Tibial nerve (tissue), 4 donors: ENCODE measurements at places on chromosomes 2 and 18.

DNA sequence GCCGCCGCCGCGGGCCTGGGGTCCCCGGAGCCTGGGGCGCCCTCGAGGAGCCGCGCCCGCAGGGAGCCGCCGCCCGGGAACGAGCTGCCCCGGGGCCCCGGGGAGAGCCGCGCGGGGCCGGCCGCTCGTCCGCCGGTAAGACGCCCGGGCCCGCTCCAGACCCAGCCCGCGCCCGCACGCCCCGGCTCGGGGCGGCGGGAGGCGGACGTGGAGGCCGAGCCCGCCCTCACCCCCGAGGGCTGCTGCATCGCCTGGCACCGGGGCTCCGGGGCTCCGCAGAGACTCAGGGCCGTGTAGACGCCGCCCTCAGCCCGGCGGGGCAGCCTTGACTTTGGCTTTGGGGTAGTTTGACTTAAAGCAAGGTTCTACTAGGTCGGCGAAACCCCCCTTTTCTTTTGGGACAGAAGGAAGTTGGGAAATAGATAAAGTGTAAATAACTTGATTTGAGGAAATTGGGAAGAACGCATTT lies 335 bp downstream of the ERFE start:
- DNase-seq, result no peak

DNA sequence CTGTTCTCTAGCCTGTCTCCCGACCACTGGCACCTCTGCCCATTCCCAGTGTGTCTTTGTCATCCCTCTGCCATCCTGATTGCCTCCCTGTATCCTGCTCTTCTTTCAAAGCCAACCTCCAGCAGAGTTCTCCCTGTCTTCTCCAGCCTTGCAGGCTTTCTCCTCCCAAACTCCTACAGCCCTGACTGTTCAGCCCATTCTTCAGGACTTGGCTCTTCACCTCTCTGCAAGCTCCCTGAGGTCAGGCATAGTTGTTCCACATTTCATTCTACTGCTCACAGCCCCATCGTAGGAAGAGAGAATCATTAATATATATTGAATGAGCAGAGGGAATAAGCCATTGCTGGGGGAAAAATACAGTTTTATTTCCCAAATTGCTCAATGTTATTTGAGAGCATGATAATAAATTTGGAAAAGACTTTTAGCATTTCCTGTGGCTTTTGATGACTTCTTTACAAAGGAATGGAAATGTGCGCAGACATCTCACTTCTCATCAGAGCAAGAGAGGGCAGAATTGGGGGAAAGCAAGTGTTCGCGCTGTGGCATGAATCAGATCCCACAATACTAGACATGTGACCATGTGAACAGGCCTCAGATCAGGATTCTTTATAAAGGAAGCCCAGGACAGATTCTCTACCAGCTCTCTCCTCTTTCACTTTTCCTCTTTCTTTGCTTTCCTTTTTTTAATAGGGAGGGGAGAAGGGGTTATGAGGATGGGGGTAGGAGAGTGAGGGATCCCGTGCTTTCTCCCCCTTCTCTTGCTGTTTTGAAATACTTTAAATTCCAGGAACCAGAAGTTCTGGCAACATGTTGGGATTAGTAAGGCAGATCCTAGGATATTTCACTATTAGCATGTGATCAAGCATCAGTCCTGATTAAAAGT lies 37.4 kb downstream of the EPAS1 start:
- DNase-seq, result no peak

DNA sequence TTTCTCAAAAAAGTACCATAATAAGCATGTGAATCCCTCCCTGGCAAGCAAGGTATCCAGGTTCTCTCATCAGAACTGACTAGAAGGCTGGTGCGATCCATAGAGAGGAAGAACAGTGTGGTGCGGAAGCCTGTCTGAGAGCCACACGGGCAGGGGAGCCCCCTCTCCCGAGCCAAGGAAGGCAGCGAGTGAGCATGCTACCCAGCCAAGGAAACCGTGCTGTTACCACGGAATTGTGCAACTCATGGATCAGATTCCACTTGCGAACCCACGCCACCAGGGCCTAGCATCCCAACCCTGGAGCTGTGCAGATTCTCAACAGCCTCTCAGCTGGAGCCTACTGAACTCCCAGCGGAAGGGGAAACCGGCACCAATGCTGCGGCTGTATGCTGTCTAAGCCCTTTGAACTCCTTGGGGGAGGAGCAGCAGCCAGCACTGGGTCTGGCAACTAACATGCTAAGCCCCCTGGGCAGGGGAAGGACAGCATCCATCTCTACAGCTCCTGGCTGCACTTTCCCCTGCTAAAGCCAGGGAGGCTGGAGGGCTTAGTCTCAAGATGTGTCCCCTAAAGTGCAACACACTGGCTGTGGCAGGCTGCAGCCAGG lies 823.1 kb downstream of the EPHA4 start:
- DNase-seq, result no peak

- DNase-seq, result no peak
Measured at GRCh38 chr2:83365476-83365875, 1093.6 kb downstream of the SUCLG1 start.

GRCh38 chr2:101341421-101341820 lies 32.9 kb upstream of the RNF149 start:
- DNase-seq, result no peak

DNA sequence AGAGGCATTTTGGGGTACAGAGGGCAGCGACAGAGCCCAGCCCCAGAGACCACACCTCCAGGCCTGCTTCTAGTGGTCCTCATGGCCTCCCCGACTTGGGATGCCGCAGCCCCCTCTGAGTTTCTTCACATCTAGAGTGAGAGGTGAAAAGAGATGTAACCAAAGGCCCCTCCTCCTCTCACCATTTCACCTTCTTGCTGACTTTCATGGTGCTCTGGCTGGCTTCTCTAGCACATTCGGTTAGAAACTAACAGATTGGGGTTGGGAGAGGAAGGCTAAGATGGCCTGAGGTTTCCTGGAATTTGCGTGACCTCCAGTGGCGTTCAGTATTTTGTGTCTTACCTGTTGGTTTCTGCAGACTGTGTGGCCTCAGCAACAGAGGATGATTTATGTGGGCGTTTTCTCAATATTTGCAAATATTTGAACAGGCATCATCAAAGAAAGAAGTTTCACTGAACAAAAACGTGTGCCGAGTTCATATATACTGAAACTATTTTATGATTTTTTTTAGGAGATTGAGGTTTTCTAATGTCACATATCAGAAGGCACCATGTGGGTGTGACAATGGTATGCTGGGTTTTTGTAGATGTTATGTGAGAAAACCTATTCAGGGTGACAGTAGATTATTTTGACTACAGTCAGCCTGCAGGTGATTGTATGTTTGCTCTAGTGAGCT lies 69.9 kb upstream of the BCL2L11 start:
- DNase-seq, result no peak

- no peak for DNase-seq
Measured at GRCh38 chr2:124814968-124815745, 790.1 kb downstream of the CNTNAP5 start.

- no peak for DNase-seq
Measured at GRCh38 chr2:196167666-196168065, 3.7 kb downstream of the STK17B start.

DNA sequence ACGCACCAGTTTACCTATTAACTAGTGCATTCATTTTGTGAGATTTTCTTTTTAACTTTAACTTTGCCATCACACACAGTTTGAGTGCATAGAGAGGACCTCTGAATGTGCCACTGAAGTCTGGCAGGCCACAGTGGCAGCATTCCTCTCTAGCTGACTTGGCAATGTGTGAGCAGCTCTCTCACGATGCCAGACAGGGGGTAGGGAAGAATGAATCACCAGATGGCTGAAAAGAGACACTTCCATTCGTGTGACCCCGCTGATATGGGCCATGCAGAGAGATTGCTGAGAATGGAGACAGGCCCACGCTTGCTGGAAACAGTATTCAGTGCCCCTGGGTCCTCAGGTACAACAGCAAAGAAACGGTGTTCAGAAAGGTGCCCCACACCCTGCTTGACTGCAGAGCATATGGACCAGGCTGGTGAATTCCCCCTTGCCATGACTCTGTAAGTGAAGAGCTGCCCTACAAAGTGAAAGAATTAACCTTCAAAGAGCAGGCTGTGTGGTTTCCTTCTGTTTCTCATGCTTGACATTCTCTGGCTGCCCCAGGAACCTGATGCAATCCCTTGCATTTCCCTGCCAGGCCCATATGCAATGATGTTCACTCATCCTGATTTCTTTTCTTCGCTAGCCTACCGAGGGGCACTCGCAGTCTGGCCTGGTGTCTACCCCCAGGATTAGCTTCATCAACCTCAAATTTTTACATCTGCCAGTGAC lies 236.1 kb downstream of the CDH20 start:
- DNase-seq, result no peak

GRCh38 chr2:82730811-82731210 lies 1728.3 kb downstream of the SUCLG1 start:
- DNase-seq, result no peak

GRCh38 chr2:126703311-126703710 lies 47.4 kb downstream of the GYPC start:
- DNase-seq, result no peak

DNA sequence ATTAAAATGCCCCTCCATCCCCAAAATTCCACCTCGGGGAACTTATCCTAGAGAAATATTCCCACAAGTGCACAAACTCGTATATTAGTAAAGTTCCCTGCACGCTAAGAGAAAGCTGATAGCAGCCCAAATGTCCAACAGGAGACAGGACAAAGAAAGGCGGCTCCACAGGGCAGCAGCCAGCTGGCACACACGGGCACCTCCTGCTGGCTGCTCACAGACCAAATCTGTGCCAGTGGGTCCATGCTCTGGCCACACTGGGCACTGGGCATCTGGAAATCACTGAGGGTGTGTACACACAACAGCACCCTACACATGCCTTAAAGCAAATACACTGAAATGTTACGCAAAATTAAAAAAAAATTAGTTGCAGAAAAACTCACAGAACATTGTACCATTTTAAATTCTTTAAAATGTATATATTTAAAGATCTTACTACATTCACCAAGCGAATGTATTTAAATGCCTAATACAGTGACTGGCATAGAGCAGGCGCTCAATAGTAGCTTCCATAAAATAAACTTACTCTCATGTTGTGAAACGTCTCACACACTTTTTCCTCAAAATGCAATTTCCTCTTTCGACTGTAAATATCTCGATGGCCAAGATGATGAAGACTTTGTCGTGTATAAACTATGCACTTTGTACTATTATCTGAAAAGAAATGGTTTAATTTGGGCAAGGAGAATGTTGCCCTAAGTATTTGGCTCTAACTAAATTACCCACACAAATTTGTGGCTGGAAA lies 19.4 kb downstream of the ZNF516 start:
- no peak for DNase-seq

GRCh38 chr18:54119524-54120019 lies 104.9 kb downstream of the MBD2 start:
- peak; percentile 61 for DNase-seq

- no peak for DNase-seq
Measured at GRCh38 chr2:133415210-133415876, 152.9 kb downstream of the NCKAP5 start.

DNA sequence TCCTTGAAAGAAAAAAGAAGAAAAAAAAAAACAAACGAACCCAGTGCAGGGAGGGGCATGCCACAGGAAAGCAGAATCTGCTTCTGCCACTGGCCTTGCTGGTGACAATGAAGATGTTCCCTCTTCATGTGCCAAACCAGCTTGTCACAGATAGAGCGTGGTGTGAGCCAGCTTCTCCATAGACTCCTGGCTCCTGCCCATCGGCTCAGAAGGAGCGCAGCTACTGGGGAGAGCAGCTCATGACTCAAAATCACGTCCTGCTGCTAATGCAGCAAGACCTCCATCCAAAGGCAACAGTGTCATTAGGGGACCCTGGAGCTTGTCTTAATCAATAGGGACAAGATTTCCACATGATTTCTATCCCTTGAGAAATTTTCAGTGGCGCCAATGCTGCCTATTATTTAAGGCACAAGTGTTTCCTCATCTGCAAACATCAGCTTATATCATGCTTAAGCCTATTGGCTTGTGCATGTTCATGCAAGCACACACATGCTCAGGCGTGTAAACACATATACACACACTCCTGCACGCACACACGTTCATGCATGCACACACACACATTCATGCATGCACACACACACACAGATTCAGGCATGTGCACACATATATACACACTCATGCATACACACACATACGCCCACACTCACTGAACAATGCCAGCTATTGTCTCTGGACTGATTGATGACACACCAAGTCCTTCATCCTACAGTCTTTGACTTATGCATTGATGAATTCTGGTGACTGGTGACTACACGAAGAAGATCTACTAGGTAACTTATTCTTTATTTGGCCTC lies 682.0 kb upstream of the ID2 start:
- no peak for DNase-seq

DNA sequence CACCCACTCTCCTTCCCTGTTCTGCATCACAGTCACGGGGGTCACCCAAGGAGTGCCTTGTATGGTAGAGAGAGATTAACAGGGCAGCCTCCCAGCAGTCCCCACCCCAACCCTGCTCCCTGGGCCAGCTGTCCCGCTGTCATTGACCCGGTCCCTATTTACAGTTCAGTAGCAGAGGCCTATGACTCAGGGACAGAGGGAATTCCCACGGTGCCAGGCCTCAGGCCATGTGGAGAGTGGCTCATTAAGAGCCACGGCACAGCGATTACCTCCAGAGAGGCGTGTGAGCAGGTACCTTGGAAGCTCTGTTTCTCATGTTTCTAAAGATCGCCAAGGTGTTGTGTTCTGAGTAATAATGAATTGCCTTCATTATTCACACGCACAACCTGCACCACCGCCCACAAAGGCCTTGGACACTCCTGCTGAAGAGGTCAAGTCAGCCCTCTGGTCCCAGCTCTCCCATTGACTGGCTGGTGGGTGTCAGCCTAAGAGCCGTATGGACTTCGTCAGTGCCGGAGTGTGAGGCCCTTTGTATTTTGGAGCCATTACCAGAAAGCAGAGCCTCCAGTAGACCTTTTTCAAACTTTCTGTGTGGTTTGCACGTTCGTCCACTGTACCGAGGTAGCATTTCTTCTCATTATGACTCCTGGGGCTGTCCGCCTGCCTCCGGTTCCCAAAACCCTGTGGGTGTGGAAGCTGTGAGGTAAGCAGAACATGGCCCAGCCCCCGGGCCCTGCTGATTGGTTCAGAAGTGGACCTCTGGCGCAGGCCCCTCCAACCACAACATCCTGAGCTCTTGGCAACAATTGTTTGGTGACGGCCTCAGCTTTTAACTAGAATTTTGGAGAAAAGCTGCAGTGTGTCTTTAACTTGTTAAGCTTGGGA lies 47.0 kb downstream of the SERTAD2 start:
- DNase-seq, result peak; percentile 87

DNA sequence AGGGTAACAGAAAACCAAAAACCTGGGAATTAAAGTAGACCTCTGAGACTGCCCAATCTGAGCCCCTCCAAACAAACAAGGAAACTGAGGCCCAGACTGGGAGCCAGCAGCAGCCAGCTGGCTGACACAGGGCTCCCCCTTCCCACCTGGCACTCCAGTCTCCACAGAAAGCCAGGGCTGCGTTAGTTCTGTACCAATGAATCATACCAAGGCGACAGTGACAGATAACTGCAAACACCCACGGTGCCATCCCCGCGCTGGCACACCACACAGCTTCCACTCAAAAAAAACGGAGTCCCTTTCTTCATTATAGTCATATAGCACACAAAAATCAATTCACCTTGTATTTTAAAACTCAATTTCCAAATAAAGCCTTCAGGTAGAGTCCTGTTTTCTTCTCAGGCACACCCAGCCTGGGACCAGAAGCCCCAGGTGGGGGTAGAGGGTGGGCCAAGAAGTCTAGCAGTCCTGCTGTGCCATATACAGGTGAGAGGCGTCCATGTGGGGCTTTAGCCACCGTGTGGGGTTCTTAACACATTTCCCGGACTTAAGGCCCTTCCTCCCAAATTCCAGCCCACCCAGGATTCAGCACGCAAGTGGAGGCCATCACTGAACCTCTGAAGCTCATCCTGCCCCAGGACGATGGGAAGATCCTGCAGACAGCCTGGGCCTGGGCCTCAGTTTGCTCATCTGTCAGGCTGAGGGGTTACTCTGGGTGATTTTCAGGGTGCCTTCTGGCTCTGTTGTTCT lies 1.2 kb downstream of the PER2 start:
- DNase-seq, result no peak

- no peak for DNase-seq
Measured at GRCh38 chr2:73832930-73833329, 4.2 kb downstream of the STAMBP start.
